ENCODE measurements at places on chromosomes 12 and 14.

DNA sequence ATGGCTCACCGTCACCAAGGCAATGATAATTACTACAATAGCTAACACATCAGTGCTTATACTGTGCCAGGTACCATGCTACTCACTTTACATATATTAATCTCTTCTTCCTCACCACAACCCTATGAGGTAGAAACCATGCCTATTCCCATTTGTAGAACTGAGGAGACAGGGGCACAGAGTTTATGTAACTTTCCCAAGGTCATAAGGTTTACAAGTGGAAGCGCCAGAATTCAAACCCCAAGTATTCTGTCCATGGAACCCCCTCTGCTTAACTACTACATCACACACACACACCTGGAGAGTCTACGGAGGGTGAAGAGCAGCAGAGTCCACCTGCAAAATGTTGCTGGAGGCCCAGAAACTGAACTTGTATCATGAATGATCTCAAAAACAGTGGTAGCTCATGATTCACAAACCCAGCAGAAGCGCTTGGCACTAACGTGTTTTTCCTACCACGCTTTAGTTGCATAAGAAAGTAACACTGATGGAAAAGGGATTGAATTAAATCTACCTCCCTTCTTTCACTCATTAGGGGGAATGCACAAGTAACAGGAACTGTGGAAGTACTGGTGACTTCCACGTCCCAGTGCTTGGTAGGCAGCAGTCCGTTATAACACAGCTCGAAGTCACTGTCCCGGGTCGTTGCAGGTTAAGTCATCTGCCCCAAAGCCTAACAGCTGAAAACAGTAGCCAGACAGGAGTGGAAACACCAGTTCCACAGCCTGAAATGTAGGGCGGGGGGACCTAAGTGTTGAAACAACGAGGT is 2.0 kb downstream of the ITPR2 start:
- DNase-seq, result no peak

GRCh38 chr12:111160350-111161241 is 208.3 kb downstream of the PHETA1 start:
- no peak for DNase-seq

- DNase-seq, result no peak
These were observed 401.4 kb downstream of the ATP23 start for GRCh38 chr12:58342736-58343135.

- DNase-seq, result no peak
These were observed 20.1 kb downstream of the KLRK1 start for GRCh38 chr12:10369557-10370415.

DNA sequence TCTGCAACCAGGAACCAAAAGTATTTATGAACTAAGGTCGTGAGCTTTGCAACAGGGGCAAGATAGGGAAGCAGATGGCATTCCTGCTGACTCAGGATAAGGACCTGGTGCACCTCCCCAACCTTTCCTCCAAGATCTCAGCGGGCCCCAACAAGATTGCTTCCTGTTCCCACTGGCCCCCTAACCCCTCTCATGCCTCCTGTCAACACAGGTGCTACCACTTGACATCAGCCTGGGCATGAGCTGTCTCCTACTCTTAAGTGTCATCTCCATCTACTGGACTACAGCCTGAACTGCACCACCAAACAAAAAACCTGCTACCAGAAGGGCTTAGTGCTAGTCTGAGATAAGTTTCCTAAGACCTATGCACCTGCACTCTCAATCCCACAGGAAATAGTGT is 32.7 kb downstream of the MED6 start:
- peak; percentile 61 for DNase-seq
